ENCODE measurements at places on chromosomes 5 and 9.

- no peak for DNase-seq
Observed at GRCh38 chr9:112032743-112033142, 136.1 kb downstream of the UGCG start.

DNA sequence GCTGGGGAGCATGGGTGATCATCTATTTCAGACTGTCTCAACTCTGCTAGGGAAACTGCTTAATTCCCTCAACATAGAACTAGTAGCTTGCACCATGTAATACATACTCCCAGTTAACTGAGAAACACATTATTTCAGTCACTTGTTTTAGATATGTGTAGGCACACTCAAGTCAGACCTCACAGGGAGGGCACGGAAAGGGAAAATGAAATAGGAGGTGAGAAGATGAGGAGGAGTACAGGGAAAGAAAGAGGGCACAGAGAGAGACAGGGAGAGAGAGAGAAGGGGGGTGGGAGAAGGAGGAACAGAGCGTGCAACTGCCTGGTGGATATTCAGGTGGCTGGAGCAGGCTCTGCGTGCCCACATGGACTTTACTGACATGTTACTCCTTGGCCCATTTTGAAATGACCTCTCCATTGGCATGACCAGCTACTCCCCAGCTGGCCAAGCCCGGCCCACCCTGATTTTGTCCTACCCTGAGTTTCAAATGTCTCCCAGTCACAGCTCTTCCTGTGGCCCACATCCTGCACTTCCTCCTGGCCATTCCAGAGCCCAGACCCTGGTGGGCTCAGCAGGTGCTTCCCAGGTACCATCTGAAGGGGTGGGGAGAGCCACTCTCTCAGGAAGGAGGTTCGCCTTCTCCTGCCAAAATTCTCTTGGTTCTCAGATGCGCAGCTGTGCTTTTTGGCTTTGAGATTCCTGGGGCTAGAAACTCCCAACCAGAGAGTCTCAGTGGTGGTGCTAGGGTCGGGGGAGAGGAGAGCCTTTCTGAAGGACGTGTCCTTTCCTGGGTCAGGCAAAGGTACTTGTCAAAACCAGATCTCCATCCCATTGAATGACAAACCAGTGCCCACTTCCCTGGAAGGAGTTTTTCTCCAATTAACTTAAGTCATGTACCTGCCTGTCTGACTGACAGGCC lies 229.4 kb downstream of the FSTL4 start:
- DNase-seq, result no peak

GRCh38 chr5:17070647-17071046 lies 134.6 kb upstream of the MYO10 start:
- no peak for DNase-seq

DNA sequence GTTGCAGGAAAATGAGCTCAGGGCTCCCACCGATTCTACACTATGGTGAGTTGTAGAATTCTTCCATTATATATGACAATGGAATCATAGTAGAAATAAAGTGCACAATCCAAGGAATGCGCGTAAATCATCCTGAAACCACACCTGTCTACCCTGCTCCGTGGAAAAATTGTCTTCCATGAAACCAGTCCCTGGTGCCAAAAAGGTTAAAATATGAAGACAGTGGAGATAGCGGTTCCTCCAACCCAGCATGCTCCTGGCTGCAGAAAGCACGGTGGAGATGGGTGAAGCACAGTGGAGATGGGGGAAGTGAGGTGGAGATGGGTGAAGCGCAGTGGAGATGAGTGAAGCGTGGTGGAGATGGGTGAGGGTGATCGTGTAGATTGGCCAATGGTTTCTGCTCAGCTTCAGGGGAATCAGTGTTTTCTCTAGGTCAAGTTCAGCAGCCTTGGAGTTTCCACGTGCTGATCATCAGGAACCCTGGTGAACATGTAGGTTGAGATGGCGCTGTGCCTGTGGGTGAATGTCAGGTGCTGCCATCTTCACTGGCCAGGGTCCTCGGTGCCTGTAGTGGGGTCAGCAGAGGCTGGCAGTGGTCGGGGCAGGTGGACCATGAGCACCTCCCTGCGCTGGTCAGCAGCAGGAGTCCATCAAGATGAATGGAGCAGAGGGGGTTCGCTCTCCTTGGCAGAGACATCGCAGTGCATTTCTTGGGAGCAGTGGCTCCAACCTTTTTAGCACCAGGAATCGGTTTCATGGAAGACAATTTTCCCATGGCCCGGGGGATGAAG lies 20.3 kb downstream of the PAEP start:
- no peak for DNase-seq

- DNase-seq, result no peak
Observed at GRCh38 chr9:603126-603525, 238.4 kb upstream of the DMRT1 start.

GRCh38 chr9:33468797-33469621 lies 4.7 kb downstream of the NOL6 start:
- no peak for DNase-seq

DNA sequence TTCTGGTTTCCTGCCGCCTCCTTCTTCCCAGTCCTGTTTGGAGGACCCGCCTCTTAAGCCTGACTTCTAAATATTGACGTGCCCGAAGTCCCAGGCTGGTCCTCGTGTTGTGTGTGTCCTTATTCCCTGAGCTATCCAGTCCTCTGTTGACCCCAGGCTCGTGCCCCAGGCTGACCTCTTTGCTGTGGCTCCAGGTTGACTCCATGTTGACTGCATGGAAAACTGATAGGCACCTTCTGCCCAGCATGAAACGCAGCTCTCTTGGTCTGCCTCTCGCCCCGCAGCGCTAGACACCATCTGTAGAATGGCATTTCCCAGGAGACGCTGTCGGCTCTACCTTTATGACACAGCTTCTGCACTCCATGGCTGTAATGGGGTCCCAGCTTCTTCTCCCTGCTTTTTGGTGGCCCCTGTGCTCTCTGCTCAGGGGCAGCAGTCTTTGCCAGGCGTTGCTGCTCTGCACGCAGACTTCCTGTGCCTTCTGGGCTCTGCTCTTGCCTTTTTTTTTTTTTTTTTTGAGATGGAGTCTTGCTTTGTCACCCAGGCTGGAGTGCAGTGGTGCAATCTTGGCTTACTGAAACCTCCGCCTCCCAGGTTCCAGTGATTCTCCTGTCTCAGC lies 28.4 kb downstream of the EHMT1 start:
- peak; percentile 46 for DNase-seq

DNA sequence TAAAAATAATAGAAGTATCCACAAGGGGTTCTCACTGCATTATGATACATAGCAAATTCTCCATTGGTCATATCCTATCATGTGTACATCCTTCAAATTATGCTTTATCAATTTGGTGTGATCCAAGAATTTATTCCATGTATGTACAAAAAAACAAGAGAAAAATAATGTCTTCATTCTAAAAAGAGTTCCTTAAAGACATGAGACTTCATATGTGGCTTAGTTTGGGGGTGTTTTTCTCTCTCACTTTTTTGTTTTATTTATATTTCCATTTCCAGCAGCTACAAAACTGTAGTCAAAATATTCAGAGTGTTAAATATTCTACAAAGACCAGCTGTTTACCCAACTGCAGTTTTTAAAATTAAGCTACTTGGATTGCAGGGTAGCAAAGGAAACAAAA lies 972.0 kb downstream of the DTWD2 start:
- DNase-seq, result no peak

DNA sequence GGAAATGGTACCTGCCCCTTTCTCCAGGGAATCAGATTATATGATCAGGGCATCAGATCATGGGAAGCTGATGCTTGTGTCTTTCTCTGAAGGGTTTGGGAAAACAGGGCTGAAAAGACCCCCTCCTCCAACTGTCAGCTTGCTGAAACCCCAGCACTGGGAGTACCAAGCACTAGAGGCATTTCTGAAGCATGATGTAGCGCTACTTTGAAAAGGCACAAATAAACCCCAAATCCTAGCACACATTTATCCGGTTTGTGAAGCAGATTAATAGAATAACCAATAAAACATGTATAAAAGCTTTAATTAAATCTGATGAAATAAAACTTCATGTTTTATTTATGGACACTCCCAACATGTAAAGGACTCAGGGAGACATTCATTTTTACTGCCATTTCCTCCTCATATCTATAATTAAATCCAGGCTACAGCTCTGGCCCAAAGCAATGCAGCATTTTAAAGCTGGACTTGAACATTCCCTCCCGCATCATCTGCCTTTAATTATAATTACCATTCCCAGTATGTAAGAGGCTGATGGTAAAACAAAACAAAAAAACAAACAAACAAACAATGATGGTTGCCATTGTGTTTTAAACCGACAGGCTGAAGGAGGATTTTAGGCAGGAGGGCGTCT lies 298.2 kb upstream of the RFX3 start:
- DNase-seq, result no peak

- no peak for DNase-seq
Observed at GRCh38 chr5:117590944-117591343, 1016.3 kb upstream of the SEMA6A start.

DNA sequence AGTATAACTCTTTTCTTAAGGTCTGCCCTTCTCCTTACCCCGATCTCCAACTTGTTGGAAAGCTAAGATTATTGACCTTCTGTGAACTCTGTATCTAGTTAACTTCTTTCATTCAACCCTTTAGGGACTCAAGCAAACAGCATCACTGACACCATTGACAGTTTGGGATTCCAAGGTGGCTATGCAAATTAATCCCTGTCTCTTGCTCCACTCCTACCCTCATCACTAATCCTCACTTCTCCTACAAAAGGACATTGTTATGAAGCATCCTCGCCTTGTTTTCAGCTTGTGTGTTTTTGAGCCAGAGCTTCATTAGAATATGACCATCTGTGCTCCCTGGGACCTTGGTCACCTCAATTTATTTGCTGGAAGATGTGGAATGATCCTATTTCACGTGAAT lies 337.9 kb downstream of the PDE4D start:
- no peak for DNase-seq

GRCh38 chr5:10145923-10146401 lies 103.7 kb downstream of the ATPSCKMT start:
- no peak for DNase-seq

DNA sequence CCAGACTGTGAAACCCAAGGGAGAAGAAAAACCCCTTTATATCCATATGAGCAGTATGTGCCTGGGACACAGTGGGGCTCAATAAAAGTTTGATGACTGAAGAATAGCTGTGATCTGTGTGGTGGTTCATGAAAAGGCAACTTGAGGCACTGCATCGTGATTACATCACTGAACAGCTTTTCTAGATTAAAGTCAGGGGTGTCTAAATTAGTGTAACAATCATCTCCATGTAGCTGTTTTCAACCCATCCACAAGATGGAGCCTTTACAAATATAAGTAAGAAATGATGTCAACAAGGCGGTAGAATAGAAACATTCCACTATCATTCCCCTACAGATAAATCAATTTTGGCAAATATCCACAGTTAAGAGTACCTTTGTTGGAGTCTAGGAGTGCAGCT lies 55.5 kb downstream of the PRRC1 start:
- peak; percentile 25 for DNase-seq

- DNase-seq, result no peak
Observed at GRCh38 chr5:150577378-150578139, 62.9 kb upstream of the SYNPO start.

DNA sequence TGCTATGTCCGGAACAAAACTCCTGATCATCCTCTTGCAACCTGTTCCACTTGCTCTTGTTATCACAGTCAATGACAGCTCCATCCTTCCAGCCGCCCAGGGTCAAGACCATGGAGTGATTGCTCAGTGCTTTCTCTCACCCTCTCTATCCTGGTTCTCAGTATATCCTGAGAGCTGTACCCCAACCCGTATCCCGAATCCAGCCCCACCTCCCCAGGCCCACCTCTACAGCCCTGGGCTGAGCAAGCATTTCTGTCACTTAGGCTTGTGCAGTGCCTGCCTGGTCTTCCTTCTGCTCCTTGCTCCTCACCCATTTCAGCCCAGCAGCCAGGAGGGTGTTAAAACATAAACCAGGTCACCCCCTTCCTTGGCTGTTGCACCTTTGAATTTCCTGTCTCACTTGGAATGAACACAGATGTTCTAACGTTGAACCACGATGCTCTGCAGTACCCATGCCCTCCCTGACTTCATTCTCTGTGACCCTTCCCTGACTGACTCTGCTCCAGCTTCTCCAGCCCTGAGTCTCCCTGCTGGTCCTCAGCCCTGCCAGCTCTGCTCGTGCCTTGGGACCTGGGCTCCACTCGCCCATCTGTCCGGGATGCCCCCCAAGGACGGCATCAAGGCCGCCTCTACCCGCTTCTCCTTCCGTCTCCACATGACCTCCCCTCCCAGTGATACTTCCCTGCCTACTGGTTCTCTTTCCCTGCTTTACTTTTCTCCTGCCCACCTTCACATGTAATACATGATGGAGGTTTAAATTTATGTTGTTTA lies 110.0 kb downstream of the ICE1 start:
- DNase-seq, result no peak

- no peak for DNase-seq
Observed at GRCh38 chr9:16262477-16263261, 607.8 kb downstream of the BNC2 start.

DNA sequence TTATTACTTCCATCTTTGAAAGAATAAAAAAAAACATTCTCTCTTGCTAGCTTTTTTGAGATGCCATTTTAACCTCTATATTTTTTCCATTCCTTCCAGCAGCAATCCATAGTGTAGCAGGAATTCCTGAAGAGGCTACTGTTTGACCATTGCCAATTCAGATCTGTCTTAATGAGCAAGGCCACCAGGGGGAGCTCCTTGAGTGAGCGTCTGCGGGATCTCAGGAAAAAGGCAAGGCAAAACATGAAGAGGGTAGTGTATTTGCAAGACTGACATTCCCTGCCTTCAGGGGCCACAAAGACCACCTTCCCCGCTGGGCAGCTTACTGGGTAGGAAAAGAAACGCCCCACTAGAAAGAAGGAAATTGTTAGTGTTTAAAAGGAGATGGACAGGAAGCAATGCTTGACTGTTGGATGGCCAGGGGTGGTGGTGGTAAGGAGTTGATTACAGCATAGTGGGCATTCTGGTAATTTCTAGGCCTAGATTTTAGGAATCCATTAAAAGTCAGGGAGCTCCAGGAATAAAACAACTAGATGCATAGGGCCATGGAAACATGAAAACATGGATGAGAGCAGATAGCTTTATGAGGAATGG lies 206.6 kb upstream of the HAPLN1 start:
- peak; percentile 18 for DNase-seq

DNA sequence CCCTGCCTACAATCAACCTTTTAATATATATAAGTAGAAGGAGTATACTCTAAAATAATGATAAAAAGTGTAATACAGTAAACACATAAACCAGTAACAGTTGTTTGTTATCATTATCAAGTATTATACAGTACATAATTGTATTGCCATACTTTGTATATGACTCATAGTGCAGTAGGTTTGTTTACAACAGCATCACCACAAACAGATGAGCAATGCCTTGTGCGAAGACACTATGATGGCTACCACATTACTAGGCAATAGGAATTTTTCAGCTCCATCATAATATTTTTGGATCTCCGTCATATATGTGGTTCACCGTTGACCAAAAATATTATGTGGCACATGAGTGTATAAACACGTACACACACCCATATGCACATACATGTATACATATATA lies 69.7 kb upstream of the APC start:
- DNase-seq, result no peak

DNA sequence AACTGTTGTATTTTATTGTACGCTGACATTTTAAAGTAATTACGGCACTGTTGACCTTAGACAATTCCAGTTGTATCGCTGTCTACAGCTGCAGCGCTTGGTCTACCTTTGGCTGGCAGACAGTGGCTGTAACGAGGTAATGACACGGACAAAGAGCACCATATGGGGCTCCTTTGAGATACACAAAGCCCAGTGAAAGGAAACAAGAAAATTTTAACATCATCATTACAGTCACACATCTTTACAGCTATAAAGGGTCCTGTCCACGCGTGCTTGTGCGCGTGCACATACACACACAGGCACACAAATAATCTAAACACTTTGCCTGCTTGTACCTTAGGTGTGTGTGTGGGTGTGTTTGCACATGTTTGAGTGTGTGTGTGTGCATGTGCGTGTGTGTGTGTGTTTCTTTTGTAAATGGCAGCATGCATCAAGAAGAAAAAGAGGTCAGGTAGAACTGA lies 946.0 kb downstream of the NR2F1-AS1 start:
- DNase-seq, result no peak

All from hematopoietic multipotent progenitor cell (in vitro differentiated cells).